Cardiac fibroblast (primary cell): ENCODE measurements at places on chromosomes 2 and 18.

GRCh38 chr2:15728245-15728938 lies 136.7 kb downstream of the DDX1 start:
- DNase-seq = no peak

- peak; percentile 66 for DNase-seq
Measured at GRCh38 chr2:37566517-37566981, 104.9 kb downstream of the CDC42EP3 start.

GRCh38 chr2:60512062-60512622 lies 41.3 kb downstream of the BCL11A start:
- no peak for DNase-seq

- DNase-seq = no peak
Measured at GRCh38 chr2:178317811-178318210, 123.5 kb downstream of the OSBPL6 start.

DNA sequence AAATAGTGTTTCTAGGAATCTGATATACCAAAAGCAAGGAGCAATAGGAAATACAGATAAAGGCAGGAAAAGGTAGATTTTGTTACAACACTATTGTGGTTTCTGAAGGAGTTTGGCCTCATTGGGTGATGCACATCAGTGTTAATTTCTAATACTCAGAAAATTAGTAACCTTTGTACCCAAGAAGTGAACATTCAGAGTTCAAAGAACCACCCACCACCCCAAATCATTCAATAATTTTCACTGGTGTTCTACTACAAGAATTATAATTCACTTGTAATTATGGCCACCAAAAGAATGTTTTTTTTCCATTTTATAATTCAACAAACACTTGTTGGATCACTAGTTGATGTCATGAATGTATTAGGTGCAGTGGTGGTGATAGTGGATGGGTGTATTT lies 183.3 kb downstream of the UBE2E3 start:
- no peak for DNase-seq

- DNase-seq = no peak
Measured at GRCh38 chr2:152518641-152519580, 183.9 kb downstream of the FMNL2 start.

GRCh38 chr18:417495-417894 lies 83.0 kb downstream of the COLEC12 start:
- peak; percentile 70 for DNase-seq

- peak; percentile 12 for DNase-seq
Measured at GRCh38 chr2:44741507-44741906, 200.0 kb upstream of the SIX3 start.

GRCh38 chr2:200363279-200363678 lies 56.8 kb downstream of the SPATS2L start:
- DNase-seq = no peak

GRCh38 chr2:173716458-173717052 lies 248.6 kb downstream of the SP3 start:
- no peak for DNase-seq

DNA sequence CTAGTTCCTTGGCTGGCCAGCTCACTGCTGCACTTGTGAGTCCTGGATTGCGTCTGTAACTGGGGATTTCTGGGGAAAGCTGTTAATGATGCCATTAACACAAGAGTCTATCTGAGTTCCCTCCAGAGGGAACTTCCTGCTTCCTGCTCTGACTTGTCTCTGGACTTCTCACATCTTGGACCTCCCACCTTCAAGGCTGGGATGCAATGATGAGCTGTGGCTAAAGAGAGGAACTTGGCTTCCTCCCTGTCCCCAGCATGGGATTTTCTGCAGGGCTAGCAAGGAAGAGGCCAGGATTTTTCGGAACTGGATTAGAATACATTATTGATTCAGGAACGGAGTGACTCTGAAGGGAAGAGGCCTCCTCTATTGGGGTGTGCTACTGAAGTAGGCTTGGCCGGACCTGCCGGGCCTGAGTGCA lies 155.5 kb downstream of the CLIP4 start:
- DNase-seq = no peak
